ENCODE measurements at places on chromosomes 16 and 17. TPM values are rescaled to one million over a fixed set of nuclear protein-coding genes. Genes with fewer than 3 reads are reported as not detected.

The CDRT15L2 gene
- total RNA-seq, result not detected

The TANGO6 gene
- total RNA-seq, result 30.1 TPM

The EVPLL gene
- not detected for total RNA-seq

The IRF8 gene
- 9.8 TPM for total RNA-seq

The FBXO39 gene
- not detected for total RNA-seq

The UTS2R gene
- not detected for total RNA-seq

The SLC38A8 gene
- total RNA-seq, result not detected

The PIGS gene
- total RNA-seq, result 12.8 TPM

The PIPOX gene
- 4.1 TPM for total RNA-seq

The GIT1 gene
- total RNA-seq, result 29.6 TPM

The ABCC12 gene
- 1.2 TPM for total RNA-seq

The NGFR gene
- total RNA-seq, result 3.3 TPM

The TBX21 gene
- not detected for total RNA-seq

The PPM1E gene
- total RNA-seq, result 55.1 TPM

The IGSF6 gene
- total RNA-seq, result 3.1 TPM

The MYLK3 gene
- 0.78 TPM for total RNA-seq

The OR3A3 gene
- total RNA-seq, result not detected

The DNAAF8 gene
- total RNA-seq, result 0.62 TPM

The TEDC2 gene
- 8.4 TPM for total RNA-seq

The IRX6 gene
- total RNA-seq, result not detected

The GLOD4 gene
- 60.2 TPM for total RNA-seq

The ELOB gene
- 84.1 TPM for total RNA-seq

The GCGR gene
- not detected for total RNA-seq

The KREMEN2 gene
- not detected for total RNA-seq

The C17orf78 gene
- total RNA-seq, result not detected

The GGA2 gene
- 27.8 TPM for total RNA-seq

The TSPOAP1 gene
- 30.1 TPM for total RNA-seq

The KCNJ18 gene
- not detected for total RNA-seq

The CFAP97D1 gene
- not detected for total RNA-seq

The ZFHX3 gene
- total RNA-seq, result 2.3 TPM

The CCL5 gene
- 0.47 TPM for total RNA-seq

The NIP7 gene
- 14.2 TPM for total RNA-seq

The CMTM2 gene
- not detected for total RNA-seq

The SOX8 gene
- total RNA-seq, result 20.1 TPM

The EIF1 gene
- 95.5 TPM for total RNA-seq

The CTRB2 gene
- total RNA-seq, result not detected
